Activated CD4-positive, alpha-beta T cell treated with anti-CD3 and anti-CD28 coated beads, Interleukin-2, amount 50 U/mL, for 48 hours (primary cell): ENCODE measurements at places on chromosomes 12 and 14.
A peak's percentile ranks its signal among the peaks of the same experiment; 100 is the strongest.

DNA sequence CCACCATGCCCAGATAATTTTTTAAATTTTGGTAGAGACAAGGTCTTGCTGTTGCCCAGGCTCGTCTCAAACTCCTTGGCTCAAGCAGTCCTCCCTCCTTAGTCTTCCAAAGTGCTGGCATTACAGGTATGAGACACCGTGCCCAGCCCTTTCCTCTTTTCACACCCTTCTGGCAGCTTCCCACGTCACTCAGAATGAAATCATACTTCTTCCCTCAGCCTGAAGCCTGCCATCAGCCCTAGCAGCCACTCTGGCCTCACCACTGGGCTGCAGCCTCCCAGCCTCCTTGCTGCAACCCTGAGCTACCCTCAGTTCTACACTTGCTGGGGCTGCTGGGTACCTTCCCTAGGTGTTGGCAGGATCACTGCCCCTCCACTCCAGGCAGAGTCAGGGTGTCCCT, 18.2 kb downstream of the ANKRD9 start:
- DNase-seq = no peak

- DNase-seq = peak; percentile 88
These were observed 19.0 kb upstream of the RNASE12 start for GRCh38 chr14:20610002-20610765.

- DNase-seq = no peak
These were observed 7.4 kb downstream of the TCP11L2 start for GRCh38 chr12:106309671-106310505.

DNA sequence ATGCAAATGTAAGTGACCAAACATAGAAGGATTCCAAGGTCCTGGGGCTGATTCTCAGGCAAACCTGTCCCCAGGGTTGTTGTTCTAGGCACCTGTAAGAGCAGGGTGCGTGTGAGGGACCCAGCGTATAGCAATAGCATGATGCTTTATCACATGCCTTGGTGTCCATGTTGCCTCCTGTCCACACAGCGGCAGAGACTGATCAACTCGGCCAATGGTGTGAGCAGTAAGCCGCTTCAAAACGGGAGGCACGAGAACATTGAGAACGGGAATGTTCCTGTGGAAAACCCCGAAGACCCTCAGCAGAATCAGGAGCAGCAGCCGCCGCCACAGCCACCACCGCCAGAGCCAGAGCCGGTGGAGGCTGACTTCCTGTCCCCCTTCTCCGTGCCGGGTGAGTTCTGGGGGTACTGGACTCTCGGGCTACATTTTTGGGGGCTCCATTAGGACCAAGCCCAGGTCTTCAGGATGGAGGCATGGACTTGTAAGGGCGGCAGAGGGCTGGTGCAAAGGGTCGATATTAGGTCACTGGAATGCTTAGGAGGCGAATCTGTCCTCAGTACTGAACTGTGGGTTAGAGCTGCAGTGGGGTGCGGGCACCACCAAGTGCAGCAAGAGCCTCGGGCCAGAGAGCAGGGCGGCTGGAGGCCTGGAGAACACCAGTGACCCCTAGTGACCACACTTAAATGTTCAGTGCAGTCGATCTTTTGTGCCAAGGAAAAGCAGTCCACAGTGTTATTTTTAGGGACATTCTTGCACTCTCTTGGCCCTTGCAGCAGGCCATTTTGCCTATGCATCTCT, 57.2 kb upstream of the RIN3 start:
- DNase-seq = no peak

DNA sequence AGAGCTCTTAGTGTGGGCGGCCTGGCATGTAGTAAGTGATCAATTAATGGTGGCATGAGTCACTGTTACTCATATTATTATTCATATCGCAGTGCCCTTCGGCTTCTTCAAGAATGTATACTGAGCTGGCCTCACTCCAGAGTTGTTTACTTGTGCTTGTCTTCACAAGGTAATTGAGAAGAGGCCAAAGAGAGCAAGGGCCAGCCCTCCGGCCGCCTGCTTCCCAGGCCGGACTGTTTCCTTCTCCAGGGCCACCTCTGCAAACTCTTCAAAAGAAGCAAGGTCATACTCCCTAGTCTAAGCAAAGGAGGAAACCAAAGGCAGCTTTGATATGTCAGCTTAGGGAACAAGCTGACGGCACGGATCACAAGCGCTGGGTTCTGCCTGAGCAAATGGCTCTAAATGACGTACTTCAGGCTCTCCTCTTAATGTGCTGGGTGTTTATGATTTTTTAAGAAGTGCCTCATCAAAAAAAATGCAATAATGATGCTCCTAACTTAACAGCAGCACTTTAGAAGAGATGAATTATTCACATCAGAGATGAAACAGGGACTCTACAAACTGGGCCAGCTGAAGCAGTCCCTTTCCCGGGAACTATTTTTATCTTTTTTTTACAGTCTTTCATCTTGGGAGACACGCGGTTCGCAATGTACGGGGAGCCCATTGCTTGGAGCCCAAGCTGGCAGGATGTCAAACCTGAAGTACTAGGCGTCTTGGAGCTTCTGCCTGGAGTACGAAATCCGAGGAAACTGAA, 65.6 kb upstream of the DLK1 start:
- DNase-seq = no peak

GRCh38 chr14:103074729-103075367, 9.2 kb upstream of the LBHD2 start:
- peak; percentile 20 for DNase-seq

DNA sequence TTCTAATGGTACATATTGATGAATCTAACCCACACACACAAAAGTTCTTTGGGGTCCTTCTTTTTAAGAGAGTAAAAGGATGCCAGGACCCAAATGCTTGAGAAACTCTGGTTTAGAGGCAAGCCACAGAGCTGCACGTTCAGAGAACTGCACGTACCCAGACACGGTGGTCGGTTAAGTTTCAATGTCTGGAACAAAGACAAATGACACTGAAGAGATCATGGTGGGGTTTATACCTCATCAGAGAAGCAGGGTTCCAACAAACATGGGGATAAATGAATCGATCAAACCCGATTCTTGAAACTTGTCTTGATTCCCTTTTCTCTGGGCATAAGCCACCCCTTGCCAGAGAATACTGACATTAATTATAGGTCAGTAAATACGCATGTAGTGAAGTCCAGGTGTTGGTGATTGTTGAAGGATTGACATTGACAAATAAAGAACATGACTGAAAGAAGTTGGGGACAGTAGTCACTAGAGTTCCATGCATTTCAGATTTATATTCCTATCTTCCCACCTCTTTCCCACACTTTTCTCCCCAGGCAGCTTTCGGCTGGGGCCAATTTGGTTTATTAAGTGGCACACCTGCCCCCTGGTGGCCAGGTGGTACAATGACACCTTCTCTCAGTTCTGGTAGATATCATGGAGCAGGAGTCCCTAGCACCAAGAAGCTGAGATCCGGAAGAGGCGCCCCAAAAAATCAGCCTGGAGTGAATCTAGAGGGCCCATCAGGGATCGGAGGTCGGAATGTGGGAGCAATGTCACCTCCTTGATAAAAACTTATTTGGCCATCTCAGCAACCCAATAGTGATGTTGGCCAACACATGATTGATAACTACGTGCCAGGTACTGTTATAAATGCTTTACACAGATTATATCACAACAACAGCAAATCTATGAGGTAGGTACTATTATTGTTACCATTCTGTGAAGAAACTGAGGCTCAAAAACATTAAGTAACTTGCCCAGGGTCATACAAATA, 17.8 kb upstream of the HDAC7 start:
- DNase-seq = peak; percentile 63

GRCh38 chr14:72776701-72777261, 117.1 kb downstream of the DPF3 start:
- DNase-seq = no peak

GRCh38 chr12:25130741-25131188, 64.2 kb downstream of the DNAI7 start:
- no peak for DNase-seq

- no peak for DNase-seq
These were observed 178.8 kb downstream of the DACT1 start for GRCh38 chr14:58816416-58817115.

GRCh38 chr12:46356655-46357437, 15.7 kb downstream of the SLC38A2 start:
- DNase-seq = no peak

DNA sequence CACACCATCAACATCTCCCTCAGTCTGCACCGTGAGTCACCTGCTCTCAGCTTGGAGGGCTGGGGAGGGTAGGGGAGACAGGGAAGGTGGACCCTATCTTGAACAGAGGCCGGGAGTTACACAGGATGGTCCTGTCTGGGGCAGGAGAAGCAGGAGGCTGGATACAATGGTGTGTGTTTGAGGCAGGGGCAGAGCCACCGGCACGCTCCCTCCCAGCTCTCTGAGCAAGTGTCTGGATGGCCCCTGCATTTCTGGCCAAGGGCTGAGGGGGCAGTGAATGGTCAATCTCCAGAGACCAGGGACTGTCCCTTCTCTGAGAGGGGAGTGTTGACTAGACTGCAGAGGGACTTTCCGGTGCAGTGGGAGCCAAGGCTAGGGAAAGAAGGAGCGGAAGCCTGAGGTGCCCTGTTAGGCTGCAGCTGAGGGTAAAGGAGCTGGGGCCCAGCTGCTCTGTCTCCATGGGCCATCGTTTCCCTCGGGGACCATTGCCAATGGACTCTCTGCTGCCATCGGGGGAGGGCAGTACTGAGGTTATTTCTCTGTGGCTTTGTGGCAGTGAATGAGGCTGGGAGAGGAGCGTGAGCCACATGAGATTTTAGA, 1.9 kb downstream of the LRP1-AS start:
- no peak for DNase-seq

GRCh38 chr14:100141098-100141497, 18.3 kb downstream of the DEGS2 start:
- DNase-seq = no peak

DNA sequence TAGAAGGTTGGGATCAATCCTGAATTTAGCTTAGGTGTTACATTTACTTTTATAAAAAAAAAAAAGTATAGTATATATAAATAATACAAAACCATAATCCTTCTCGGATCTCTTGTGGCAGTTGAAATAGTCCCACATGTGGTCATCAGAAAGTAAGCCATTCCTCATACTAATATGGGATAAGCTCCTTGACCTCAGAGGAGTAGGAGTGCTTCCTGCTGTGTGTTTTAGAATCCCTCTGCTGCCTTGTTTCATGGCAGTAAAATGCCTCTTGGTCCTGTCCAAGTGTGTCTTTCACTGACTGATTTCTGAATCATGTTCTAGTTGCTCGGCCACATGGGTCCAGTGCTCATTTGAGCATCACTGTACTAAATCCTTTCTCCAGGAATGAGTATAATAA, 117.0 kb downstream of the NTN4 start:
- no peak for DNase-seq

DNA sequence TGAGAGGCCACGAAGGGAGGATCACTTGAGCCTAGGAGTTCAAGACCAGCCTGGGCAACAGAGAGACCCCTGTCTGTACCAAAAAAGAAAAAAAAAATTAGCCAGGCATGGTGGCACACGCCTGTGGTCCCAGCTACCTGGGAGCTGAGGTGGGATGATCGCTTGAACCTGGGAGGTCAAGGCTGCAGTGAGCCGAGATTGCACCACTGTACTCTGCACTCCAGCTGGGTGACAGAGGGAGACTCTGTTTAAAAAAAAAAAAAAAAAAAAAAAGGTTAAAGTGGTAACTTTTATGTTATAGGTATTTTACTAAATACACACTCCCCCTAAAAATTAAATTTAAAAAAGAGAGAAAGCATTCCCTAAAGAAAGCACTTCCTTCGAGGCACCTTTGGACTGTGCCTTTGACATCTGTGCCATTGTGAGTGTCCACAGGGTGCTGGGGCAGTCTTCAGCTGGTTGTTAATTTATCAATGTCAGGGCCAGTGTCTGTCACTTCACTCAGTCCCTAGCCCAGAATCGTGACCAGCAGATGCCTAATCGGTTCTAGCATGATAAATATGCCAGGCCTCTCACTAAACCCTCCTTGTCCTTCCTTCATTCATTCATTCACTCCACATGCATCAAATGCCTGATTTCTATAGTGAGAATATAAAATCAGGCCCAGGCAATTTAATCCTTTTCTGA, 63.1 kb downstream of the B4GALNT3 start:
- no peak for DNase-seq

- no peak for DNase-seq
These were observed 21.5 kb upstream of the TAMALIN start for GRCh38 chr12:51985154-51985835.

- DNase-seq = no peak
These were observed 50.8 kb downstream of the GALNT9 start for GRCh38 chr12:132278401-132279183.

DNA sequence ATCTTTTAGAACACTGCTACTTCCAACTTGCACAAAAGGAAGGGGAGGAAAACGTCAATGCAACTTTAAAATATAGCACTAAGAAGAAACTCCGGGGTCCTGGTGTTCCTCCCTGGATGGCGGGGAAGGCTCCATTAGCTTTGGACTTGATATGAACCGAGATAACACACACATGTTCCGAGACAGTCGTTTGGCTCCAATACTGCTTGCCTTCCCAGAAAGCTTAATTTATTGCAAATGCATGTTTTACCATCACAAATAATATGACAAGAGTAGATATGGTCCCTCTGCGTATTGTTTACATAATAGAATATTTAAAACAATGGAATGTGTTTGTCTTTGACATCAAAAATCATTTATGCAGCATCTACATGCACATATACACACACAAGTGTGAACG, 87.6 kb upstream of the CLMN start:
- no peak for DNase-seq

GRCh38 chr14:20559461-20559904, 1.4 kb downstream of the RNASE9 start:
- no peak for DNase-seq

DNA sequence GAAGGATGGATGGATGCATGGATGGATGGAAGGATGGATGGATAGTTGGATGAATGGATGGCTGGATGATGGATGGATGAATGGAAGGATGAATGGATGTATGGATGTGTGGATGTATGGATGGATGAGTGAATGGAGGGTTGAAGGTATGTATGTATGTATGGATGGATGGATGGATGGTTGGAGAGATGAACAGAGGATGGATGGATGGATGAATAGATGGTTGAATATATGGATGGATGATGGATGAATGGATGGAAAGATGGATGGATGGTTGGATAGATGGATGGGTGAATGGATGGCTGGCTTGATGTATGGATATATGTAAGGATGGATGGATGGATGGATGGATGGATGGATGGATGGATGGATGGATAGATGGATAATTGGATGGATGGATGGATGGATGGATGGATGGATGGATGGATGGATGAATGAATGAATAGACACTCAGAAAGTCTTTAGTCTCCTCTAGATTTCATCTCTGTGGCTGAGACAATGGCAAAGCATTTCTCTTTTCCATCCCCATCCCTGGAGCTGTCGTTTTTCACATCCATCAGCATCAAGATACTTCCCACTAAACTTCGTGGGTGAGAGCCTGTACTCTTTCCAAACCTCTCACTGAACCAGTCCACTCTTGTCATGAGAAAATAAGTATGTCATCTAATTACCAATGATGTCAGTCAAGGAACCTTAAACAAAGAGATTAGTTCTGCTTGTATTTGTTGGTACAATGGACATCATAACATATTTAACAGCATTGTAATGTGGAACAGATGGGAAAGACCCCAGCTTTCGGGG, 74.8 kb upstream of the CLMN start:
- no peak for DNase-seq

- DNase-seq = no peak
These were observed 205.1 kb upstream of the FSCB start for GRCh38 chr14:44712024-44712815.

GRCh38 chr14:31921721-31922120, 155.4 kb upstream of the ARHGAP5 start:
- no peak for DNase-seq
